Activated CD4-positive, alpha-beta T cell treated with anti-CD3 and anti-CD28 coated beads, Interleukin-2, amount 50 U/mL, for 48 hours (primary cell): ENCODE measurements at places on chromosomes 12 and 14.

- DNase-seq = no peak
These were observed 109.4 kb downstream of the TMEM30B start for GRCh38 chr14:61171727-61172126.

DNA sequence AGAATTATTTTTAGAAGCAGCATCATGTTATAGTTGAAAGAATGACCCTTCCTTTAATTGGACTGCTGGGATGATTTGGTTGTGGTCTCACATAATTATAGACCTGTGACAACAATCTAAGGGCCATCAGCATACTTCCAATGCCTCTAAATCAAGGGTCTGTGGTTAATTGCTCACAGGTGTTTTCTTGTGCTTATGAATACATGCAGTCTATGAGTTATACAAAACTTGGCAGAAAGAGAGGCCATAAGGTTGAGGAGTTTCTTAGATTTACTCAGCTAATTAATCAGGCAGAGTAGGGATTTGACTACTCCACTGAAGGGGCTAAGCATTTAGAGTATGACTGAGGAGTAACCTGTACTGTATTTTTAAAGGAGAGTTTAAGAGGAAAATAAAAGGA is 37.0 kb upstream of the FRMD6 start:
- no peak for DNase-seq

- DNase-seq = no peak
These were observed 56.2 kb upstream of the NID2 start for GRCh38 chr14:52124791-52125684.

GRCh38 chr12:6965026-6965661 is 5.3 kb downstream of the PHB2 start:
- DNase-seq = peak; percentile 89

GRCh38 chr14:45867046-45867894 is 614.3 kb upstream of the MIS18BP1 start:
- no peak for DNase-seq

GRCh38 chr12:95642583-95642982 is 91.3 kb upstream of the USP44 start:
- DNase-seq = no peak

DNA sequence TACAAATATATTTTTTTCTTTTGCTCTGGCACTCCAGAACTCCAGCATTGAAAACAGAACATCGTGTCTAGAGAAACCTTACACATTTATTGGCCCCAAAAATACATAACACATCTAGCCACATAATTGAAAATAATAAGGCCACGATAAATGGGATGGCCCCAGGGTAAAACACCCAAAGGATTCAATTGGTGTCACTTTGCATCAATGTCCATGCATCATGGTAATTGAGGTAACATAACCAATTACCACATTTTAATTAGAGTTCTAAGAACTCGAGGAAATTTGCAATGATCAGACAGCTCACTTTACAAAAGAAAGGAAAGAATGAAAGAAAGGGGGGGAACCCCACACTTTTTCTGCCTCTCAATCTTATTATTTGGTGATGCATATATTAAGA is 151.8 kb upstream of the NPAS3 start:
- DNase-seq = no peak

DNA sequence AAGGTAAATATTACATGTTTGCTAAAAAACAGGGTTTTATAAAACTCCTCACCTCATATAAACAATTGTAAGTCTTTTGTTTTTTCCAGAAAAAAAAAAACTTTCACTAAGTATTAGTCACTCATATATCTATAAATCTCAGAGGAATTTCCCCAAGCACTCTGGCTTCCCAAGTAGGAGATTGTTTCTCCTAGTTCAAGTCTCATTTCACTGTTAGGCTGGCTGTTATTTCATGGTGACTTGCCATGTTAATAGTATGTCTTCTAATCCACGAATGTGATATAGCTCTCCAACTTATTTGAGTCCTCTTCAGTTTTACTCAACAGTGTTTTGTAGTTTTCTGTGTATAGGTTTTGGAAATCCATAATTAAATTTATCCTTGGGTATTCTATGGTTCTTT is 61.6 kb downstream of the CAPZA3 start:
- DNase-seq = no peak

DNA sequence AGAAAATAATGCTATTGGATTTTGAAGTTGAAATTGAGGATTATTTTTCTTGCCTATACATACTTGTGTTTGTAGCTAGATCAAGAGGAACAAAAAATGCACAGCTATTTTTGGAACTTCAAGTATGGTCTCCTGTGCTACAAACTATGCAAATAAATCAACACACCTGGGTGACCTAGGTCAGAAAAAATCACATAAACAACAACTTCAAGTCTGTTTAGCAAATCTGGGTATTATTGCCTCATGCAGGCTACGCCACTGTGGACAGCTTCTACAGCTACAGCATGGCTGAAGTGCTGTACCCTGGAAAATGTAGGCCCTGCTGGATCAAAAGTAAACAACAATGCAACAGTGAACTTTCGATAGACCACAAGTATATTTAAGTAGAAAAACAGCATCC is 87.5 kb downstream of the SLC6A15 start:
- DNase-seq = no peak

- no peak for DNase-seq
These were observed 100.4 kb downstream of the RFLNA start for GRCh38 chr12:124395284-124395752.

- DNase-seq = no peak
These were observed 145.4 kb upstream of the PLEKHG7 start for GRCh38 chr12:92557422-92557724.

DNA sequence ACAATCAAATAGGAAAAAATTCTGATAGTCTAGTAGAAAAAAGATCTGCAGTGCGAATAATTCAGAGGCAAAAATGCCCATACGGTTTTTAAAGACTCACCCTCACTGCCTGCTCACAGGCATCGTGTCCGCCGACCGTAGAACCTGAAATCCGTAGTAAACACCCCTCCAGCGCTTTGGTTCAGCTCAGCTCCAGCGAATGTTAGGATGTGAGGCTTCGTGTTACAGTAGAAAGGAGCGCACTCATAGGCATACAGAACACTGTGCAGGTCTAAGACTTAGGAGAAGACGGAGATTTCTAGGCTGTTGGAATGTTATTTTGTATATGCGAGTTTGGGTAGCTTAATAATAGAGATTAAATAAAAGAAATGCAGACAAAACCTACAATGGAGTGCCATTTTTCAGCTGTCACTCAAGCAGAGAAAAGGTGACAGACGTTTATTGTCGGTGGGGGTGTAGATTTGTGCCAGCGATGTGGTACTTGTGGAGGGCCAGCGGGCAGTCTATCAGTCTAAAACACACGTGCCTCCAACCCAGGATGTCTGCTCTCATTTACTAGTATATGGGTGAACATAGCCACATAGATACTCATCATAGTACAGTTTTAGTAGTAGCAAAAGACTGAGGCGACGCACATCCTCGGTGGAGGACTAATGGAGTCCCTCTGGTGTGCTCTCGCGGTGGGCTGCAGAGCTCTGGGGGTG is 25.7 kb downstream of the SFSWAP start:
- no peak for DNase-seq

DNA sequence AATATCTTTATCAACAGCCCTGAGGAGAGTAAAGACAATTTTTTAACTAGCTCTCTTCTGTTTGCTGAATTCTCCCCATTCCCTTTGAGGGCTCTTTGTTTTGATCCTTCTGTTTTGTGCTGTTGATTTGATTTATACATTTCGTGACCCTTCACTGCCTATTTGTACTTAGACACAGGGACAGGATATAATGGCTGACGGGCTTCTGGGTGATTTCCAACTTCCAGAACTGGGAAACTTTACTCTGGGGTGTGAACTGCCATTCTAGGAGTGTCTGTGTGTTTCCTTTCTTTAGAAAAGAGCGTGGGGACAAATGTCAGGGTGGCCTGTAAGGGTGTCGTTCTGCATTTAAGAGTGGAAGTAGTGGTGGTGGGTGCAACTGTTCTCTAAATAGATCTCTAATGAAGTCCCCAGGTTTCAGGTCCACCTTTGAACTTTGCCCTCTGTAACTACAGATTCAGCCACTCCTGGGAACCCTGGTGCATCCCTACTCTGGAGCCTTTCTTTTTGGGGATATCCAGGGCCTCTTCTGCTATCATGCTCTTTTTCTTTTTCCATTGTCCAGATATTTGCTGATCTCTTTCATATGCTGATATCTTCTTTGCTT is 22.3 kb upstream of the SSPN start:
- no peak for DNase-seq

- DNase-seq = no peak
These were observed 106.4 kb upstream of the SRRM4 start for GRCh38 chr12:118874698-118875548.

DNA sequence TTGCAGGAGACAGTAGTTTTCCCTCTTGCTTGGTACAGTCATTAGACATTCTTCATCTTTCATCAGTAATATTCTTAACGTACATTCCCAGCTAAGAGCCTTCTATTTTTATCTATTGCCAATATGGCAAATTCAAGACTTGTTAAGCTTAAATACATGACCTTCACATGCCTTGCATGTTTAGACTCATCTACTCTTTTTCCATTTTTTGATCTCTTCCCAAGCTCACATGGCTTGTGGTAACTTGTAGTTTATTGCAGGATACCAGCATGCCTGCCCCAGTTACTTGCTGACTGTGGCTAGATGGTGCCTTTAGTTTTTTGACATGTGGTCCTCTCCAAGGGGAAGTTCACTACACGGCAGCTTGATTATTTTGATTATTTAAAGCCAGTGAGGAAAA is 729.0 kb downstream of the SLC6A15 start:
- no peak for DNase-seq

DNA sequence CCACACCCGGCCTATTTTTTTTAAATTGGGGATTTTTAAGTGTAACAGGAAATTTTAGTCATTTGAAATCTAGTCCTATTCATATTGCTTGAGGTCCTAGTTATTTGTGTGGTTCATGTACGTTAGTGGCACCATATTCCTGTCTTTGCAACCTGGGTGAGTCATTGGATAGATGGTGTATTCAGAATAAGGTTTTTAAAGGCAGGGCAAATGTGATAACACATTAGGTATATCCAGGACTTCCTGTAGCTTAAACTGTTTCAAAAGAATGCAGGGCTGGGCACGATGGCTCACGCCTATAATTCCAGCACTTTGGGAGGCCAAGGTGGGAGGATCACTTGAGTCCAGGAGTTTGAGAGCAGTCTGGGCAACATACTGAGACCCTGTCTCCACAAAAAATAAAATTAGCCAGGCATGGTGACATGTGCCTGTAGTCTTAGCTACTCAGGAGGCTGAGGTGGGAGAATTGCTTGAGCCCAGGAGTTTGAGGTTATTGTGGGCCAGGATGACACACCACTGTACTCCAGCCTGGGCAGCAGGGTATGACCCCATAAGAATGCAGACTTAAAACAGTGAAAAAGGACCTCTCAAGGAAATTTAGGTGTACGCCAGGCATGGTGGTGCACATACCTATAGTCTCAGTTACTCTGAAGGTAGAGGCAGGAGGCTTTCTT is 8.1 kb downstream of the ATP6V0A2 start:
- no peak for DNase-seq

DNA sequence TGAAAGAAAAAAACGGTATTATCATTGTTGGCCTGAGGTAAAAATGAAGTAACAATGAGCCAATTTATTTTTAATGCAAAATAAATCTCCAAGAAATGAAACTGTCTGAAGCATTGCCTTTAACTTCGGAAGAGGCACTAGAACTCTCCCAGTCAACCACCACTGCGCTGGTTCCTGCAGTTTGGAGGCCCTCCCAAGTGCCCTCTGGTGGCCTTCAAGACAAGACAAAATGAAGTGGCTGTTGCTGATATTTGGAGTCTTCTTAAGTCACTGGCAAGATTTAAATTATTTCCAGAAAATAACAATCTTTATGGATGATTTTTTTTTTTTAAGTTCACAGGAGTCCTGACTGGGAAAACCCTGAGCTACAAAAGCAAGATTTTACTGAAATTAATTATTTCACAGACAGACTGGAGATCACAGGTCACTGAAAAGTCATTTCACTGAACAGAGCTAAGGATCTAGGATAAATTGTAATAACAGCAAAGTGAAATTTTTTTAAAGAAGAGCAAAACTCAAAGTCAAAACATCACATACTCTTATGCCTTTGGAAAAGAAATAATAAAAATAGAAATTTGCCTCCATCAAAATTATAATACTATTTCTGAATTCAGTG is 58.2 kb downstream of the DICER1 start:
- DNase-seq = peak; percentile 31

GRCh38 chr12:112031472-112031871 is 18.2 kb downstream of the ERP29 start:
- DNase-seq = no peak

DNA sequence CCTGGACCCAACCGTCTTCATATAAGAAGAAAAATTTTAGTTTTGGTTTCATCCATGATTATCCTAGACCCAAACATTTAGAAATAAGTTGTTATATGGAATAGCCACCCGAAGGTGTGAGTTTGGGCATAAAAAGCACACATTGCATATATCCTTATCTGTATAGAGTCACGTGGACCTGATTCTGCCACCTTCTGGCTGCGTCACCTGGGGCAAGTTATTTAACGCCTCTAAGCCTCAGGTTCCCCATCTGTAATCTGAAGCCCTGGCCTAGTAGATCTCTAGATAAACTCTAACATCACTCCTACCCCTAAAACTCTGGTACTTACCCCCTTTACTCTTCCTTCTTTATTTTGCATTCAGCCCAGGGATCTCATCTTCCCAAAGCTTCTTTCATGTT is 14.3 kb upstream of the KRT5 start:
- DNase-seq = no peak

DNA sequence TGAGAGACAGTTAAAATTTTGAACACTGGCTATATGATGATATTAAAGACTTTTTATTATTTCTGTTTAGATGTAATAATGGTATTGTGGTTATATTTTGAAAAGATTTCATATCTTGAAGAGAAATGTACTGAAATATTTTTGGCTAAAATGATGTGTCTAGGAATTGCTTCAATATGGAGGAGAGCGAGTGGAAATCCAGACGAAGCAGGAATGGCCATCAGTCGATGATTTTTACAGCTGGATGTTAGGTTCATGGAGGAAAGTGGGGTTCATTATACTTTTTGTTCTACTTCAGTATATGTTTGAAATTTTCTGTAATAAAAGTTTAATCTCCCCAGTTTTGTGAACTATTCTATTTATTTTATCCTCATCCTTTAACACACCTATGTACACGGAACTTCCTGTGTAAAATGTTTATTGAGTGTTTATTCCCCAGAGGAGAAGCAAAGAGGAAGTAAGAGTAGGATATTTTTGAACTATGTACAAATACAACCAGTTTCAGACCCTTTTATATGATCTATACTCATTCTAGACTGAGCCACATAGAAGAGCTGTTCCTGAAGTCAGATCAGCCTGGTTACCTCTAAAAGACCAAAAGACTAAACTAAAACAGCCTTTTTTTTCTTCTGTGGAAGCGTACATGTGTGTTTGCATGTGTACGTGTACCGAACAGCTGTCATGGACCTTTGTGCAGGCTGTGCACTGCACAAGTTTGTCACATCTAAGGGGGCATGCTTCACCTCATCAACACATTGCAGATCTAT is 211.0 kb upstream of the NUDT4 start:
- no peak for DNase-seq

GRCh38 chr12:57455374-57456144 is 452 bp downstream of the INHBE start:
- DNase-seq = no peak
